Activated CD4-positive, alpha-beta T cell treated with anti-CD3 and anti-CD28 coated beads for 36 hours (primary cell): ENCODE measurements at places on chromosomes 12 and 14.

DNA sequence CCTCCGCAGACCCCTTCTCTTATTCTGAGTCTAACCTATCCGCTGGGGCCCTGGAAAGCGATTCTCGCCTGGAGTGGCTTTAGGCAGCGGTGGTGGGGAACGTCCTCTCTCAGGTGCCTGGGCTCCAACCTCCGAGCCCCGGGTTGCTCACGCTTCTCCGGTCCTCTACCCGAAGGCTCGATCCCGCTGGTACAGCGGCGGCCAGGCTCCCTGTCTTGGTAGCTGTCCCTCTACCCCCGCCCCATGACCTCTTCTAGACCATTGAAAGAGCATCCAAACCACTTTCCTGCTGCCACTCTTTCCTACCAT, 505 bp upstream of the HEBP1 start:
- DNase-seq = no peak

GRCh38 chr14:69797573-69798338, 715 bp upstream of the SLC10A1 start:
- DNase-seq = no peak

DNA sequence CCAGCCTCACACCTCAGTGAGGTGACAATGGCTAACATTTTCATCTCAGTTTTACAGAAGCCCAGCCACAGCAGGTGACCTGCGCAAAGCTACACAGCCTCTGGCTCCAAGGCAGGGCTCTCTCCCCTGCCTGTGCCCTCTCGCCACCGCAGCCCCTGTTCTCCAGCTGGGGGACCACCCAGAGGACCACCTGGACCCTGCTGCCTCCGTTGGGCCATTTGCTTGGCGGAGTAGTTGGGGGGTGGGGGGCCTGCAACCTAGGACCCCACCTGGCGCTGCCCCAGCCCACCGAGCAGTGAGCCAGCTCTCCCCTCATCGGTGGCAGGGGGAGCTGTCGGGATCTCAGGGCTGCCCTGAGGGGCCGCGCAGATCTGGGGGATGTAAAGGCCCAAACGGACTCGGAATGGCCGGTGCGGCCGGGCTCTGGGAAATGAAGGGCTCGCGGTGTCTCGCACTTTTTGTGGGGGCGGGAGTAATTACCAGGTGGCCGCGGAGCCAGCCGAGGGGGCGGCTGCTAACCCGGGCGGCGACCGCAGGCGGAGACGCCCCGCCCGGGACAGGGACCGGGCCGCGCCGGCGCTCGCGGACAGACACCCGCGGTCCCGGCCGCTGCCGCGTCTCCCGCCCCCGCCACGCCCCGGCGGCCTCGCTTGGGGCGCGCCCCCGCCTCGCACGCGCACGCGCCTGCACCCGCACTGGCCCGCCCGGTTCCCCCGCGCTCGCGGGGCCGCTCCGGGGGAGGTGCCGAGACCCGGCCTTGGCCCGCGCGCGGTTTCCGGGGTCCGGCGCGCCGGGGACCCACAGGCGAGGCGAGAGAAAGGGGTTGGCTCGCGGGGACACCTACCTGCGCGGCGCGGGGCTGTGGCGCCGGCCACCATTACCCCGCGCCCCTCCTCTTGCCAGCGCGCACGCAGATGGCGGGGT, 8.6 kb upstream of the GPR68 start:
- peak; percentile 60 for DNase-seq

- DNase-seq = no peak
Observed at GRCh38 chr14:93090826-93091555, 24.7 kb downstream of the ITPK1 start.

DNA sequence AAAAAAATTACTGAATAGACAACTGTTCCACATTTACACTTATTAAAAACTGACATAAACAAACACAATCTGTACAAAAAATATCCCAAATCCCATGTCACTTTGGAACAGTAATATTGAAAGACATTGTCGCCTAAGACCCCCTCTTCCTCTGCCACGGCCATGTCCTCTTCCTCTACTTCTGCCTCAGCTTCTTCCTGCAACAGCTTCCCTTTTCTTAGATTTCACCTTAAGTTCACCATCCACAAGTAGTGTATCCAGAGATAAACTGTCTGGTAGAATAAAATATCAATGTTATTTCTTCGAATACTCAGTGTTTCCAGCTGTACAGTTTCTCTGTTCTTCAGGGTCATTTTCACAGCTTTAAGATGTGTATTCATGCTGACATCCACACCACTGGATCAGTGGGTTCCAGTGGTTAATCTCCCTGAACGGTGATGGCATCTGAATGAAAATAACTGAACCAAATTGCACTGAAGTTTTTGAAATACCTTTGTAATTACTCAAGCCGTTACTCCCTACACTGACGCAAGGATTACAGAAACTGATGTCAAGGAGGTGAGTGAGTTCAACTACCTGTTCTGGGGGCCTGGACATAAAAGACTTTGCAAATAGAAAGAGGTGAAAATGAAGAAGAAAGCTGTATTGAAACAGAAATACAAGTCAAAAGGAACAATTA, 208.5 kb downstream of the C12orf50 start:
- DNase-seq = no peak

DNA sequence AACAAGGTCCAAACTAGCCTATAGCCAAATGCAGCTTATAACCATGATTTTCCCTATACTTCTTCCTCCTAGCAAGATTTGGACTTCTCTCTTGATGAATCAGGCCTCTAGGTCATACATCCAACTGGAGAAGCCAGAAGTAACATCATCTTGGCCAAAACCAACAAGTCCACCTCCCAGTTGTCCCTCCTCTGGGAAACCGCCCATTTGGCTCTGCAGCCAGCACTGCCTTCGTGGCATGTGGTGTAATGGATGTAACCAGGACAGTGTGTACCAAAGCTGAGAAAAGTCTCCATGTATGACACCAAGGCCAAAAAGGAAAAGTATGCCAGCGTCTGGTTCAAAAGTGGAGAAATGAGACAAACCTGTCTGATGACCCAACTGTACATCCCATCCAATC, 59.3 kb upstream of the VASH1 start:
- DNase-seq = no peak

DNA sequence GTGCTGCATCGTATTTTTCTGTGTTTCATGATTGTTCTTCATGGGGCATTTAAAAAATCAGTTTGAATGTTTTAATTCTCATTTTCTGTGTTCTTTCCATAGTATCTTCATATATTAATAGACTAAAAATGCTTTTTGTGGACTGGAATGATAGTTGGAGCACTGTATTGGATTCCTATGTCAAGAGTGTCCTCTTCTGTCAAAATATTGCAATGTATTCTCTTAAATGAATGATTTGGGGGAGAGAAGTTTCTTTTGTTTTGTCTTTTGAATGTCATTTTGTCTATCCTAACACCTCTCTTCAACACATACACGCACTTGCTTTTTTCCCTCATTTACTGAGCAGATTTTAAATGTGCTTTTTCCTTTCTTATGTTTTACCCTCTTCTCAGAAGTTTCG, 4.7 kb upstream of the EIF2S3B start:
- no peak for DNase-seq

- no peak for DNase-seq
Observed at GRCh38 chr12:63897931-63898330, 53.4 kb downstream of the SRGAP1 start.

DNA sequence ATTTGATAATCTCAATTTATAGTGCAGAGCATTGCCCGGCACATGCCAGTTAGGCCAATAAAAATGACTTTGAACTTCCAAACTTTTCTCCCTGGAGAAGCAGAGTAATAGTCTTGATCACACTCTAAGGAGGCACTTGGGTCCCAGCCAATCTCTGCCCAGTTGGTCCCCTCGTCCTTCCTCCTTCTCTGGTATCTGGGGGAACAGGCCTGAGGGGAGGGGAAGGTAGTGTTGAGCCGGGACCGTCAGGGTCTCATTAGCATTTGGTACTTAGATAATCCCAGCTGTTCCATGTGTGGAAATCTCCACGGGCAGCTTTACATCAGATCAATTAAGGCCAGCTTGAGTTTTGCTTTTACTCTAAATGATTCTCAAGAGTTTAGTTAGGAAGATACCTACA, 70.1 kb downstream of the ZNF641 start:
- DNase-seq = no peak

DNA sequence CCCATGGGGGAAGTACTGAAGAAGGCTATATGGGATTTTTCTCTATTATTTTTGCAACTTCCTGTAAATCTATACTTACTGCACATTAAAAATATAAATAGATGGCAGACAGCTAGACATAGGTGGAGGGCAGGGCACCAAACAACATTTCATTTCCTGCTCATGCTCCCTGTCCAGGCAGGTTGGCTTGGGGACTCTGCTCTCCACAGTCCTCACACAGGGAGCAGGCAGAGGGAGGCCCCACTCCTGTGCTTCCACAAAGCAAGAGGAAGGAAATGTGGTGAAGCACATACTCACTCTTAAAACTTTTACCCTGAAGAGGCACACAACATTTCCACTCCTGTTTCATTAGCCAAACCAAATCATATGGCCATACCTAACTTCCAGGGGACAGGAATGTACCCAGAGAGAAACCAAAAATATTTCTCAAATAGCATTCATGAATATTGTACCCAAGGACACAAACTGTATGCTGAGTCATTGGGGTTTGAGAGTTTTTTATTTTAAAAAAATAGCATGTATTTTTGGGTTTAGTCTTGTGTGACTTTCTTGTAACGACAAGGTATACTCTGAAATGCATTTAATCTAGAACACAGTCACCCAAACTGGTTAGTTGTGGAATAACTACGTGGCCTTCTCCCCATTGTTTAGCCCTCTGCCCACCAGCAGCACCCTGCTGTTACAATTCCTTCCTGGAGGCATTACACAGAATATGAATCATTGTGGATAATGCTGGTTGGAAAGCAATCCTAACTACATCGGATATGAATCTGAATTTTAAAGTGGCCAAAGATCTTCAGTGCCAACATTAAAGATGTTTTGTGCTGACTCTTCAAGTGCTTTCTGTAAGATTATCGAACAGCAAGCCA, 40.9 kb downstream of the RTN1 start:
- DNase-seq = no peak

GRCh38 chr12:104280717-104281458, 22.7 kb upstream of the EID3 start:
- DNase-seq = no peak

DNA sequence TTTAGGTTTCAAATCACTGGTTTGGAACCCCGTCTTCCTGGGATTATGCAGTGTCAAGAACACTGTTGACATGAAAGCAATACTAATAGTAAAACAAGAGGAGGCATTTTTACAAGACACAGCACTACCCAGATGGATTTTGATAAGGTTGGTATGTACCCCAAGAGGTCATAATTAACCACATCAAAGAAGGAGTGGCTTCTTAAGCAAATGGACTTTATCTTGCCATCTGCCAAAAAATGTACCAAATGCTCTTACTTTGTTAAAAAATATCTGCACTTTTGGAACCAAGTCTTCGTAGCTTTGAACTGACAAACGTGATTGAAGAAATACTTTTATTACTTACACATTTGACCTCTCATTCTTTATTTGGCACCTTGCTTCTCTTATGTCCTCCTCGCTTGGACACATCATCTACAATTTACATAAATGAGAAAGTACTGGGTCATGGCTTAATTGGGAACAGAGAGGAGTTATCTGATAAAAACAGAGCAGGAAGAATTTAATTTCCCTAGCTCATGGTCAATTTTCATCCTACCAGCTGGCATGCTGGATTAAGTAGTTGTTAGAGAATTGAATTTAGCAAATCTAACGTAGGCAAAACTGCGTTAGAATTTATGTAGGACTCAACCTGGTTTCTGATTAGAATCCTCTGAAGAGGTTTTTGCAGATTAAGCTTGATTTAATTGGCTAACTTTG, 54.5 kb upstream of the PRICKLE1 start:
- DNase-seq = no peak

- no peak for DNase-seq
Observed at GRCh38 chr12:50572287-50572686, 67.5 kb downstream of the DIP2B start.

- DNase-seq = no peak
Observed at GRCh38 chr14:51463461-51463860, 188.2 kb upstream of the FRMD6 start.

DNA sequence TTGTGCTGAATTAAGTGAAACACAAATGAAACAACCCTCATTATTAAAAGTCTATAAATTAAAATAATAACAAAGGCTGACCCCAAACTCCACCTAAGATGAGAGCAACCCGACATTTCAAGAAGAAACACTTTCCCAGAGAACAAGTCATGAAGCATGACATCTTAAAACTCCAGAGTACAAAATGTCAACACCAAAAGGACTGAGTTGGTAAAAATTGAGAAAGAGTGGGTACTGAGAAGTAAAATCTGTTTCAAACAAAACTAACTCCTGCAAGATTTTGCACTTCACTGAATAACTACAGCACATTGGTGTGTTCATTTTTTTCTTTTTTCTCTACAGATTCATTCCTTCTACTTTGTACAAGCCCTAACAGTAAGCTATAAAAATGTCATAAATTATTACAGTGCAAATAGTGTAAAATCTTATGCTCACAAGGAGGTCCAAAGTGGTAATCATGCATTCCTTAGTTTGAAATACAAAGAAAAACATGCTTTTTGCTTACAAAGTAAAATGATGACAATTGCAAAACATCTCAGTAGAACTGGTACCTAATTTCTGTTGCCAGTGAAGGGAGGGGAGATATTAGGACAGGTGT, 31.8 kb downstream of the SLC35F4 start:
- no peak for DNase-seq

DNA sequence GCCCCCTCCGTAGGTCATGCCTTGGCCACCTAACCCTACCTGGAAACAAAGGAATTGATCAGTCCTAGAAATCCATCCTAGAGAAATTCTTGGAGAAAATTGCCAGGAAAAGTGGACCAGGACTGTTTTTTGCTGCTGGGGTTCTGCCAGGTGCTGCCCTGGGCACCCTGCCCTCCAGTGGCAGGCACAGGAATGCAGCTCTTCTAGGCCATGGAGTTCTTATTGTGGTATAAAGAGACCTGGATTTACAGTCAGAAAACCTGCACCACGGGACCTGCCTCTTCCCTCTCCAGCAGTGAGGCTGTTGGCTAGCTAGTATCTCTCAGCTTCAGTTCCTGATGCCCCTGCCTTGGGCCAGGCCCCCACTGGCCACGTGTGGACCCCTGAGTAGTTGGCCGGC, 59.7 kb downstream of the SLC24A4 start:
- no peak for DNase-seq

- DNase-seq = no peak
Observed at GRCh38 chr14:35420036-35420811, 15.7 kb upstream of the NFKBIA start.

DNA sequence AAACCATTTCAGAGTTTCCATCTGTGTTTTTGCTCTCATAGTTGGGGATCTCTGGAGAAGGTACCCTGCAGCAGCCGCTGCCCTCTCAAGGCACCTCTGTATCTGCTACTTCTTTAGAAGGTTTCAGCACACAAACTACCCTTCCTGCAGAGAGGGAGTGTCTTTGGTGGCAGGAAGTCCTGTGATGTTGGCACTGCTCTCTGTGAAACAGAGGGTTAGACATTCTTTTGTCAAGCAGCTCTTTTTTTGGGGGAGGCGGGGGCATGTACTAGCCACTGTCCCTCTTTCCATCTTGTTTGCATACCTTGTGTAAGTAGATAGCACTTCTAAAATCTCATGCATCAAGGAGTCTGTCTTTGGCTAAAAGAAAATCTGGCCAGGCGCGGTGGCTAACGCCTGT, 352.6 kb downstream of the BMP4 start:
- DNase-seq = no peak

DNA sequence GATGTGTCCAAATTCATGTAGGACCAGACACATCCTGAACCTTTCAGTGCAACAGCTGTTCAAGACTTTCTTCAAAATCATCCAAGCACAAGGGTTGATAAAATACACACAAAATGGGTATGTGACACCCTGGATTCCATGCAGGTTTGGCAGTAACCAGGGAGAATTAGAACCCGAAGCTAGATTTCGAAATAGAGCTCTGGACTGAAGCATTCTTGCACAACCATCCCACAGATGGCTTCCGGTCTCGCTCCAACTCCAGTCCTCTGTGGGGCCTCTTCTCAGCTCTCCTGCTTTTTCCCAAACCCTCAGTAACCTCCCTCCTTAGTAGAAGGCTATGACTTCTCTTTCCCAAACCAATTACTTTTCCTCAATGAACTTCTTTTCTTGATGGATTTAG, 171.3 kb downstream of the TTC7B start:
- DNase-seq = no peak
